ENCODE measurements at places on chromosomes 6 and 20.

DNA sequence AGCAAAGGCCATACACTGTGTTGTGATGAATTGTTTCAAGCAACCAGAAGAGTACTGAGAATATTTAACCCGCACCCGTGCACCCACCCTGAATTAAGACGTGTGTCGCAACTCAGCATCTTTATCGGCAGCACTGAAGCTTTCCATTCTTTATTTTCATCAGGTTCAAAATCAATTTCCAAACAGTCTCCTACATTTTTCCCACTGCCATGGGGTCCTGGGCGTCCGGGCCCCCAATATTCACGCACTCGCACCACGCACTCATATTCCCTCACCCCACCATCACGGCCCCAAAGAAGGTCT lies 1.8 kb downstream of the LTB start:
- DNase-seq, result no peak

DNA sequence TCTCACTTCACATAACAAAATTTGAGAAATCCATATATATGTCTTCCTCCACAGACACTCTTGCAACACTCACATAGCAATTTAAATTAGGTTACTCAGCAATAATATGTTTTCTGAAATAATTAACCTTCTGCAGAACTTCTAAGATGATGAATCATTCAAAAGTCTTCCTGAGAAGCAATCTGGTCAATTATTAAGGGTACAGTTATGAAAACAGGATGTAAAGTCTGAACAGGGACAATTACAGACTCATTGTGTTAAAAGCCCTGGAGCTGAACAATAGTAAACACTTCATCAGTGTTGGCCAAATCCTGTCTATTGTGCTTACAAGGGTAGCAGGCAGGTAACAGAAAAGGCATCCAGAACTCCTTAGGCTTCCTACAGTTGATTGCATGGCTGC lies 75.4 kb downstream of the FILIP1 start:
- no peak for DNase-seq

- no peak for DNase-seq
Observed at GRCh38 chr6:144500892-144501291, 215.8 kb downstream of the UTRN start.

DNA sequence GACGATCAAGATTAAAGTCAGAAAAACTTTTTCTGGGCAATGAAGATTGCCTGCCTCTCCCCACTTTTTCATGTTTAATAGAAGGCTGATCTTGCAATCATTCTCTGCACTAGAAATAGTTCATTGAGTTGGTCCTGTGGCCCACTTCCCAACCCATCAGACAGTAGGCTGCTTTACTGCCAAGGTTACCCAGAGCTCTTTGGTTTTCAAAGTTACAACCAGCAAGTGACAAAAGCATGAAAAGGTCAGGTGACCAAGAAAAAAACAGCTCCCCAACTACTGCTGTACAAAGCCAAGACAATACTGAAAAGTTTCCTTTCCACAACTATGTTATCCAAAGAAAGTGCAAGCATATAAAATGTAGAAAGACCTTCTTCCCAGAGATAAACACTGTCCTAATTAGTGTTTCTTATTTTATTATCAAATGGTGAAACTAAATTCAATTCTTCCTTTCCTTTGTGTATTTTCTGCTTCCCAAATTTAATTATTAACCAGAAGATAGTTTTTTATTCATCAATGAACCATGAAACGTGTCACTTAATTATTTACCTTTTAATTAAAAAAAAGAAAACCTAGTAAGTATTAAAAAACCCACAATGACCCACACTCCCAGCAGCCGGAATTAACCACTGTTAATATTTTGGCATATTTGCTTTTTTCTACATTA lies 16.6 kb downstream of the DNAAF9 start:
- no peak for DNase-seq

GRCh38 chr6:75997696-75998095 lies 74.8 kb downstream of the IMPG1 start:
- DNase-seq, result no peak

- DNase-seq, result no peak
Observed at GRCh38 chr6:81138236-81138635, 614.2 kb downstream of the TENT5A start.

GRCh38 chr6:259316-259715 lies 33.0 kb upstream of the DUSP22 start:
- no peak for DNase-seq

DNA sequence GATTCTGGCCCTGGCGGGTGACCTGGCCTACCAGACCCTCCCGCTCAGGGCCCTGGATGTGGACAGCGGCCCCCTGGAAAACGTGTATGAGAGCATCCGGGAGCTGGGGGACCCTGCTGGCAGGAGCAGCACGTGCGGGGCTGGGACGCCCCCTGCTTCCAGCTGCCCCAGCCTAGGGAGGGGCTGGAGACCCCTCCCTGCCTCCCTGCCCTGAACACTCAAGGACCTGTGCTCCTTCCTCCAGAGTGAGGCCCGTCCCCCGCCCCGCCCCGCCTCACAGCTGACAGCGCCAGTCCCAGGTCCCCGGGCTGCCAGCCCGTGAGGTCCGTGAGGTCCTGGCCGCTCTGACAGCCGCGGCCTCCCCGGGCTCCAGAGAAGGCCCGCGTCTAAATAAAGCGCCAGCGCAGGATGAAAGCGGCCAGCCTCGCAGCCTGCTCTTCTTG lies 868 bp upstream of the SLC2A4RG start:
- DNase-seq, result no peak

- DNase-seq, result no peak
Observed at GRCh38 chr20:5973172-5973571, 22.7 kb downstream of the MCM8 start.

GRCh38 chr6:6729971-6730370 lies 141.5 kb downstream of the LY86 start:
- no peak for DNase-seq

DNA sequence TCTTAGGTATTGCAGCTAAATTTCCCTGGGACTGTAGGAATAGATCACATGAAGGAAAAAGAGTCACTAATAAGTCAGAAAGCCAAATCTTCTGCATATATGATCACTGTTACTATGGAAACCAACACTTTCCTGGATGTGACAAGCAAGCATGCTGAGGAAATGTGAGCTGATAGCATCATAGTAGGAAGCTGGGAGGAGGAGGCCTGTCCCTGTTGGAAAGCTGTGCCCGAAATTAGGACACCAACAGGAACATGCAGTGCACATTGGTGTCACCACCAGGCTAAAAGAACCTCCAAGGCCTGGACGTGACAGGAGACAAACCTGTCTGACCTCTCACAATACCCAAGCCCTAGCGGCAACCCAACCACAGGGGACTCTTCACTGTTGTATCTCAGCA lies 181.9 kb upstream of the PCSK2 start:
- peak; percentile 42 for DNase-seq

DNA sequence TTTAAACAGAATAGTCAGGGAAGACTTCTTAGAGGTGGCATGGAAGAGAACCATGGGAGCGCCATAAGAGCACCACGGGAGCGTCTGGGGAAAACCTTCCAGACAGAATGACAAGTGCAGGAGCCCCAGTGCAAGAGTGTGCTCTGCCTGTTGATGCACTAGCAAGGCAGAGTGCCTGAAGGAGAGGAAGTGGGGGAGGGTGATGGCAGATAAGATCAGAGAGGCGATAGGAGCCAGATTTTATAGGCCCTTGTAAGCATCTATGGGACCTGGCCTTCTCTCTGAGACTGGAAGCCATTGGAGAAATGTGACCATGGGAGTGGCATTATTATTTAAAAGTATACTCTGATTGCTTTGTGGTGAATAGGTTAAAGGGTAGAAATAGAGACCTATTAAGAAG lies 13.1 kb downstream of the FUCA2 start:
- no peak for DNase-seq

- no peak for DNase-seq
Observed at GRCh38 chr20:24754691-24755090, 194.4 kb upstream of the CST7 start.

- no peak for DNase-seq
Observed at GRCh38 chr6:135044639-135045038, 10.0 kb downstream of the HBS1L start.

DNA sequence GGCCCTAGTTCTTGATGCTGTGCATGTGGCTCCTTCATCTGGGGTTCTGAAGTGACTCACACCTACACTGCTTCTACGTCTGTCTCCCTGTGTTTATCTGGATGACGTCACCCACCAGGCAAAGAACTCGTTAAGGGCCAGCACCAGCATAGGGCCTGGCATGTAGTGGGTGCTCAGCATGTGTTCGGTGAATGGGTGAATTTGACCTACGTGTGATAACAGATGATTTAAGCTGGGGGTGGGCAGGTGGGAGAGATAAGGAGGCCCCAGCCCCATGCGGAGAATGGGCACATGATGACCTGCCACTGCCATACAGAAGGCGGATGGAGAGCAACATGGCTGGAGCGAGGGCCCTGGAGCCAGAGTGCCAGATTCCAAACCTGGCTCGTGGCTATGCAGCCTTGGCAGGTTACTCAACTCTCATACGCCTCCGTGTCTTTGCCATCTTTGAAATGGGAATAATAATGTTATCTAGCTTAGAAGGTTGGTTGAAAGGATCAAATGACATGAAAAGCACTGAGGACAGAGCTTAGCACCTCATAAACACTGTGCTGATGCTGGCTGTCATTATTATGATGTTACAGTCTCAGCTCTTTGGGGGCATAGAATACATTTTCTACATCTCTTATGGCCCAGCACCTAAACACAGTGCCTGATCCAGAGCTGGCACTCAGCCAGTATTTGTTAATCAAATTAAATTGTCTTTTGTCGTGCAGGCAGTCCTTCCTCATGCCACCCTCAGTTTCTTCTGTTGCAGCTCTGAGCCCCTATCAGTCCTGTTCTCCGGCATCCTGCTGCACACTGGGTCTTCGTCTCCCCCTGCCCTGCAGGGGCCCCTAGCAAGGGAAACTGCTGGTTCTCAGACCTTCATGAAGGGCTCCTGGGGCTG lies 39.6 kb downstream of the VEGFA start:
- no peak for DNase-seq

- DNase-seq, result no peak
Observed at GRCh38 chr20:17614176-17614811, 44.4 kb downstream of the DSTN start.

DNA sequence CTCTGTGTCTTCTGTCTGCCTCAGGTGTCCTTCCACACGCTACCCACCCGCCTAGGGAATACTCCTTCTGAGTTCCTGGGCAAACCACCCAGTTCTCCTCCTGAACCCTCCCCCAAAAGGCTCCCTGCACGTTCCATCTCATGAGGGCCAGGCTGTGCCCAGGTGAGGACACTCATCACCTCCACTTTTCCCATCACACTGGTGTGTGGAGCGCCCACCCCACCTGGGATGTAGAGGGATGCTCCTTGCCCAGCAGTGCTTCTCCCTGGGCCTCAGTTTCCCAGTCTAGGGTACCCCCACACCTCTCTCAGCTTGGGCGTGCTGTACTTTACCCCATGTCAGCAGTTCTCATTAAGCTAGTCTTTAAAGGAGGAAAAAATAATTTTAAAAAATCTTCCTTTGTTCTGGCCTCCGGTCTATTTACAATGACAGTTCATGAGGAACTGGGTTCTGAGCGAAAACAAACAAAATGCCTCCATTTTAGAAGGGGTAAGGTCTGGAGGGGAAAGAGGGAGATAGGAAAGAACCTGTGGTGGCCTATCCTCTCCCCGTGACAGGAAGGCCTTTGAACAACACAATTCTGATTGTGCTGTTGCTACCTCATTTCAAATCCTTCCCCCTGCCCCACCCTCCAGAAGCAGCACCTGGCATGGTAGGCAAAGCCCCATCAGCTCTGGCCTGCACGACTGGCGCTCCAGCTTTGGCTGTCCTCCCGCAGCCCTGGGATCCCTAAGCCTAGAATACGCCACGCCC lies 1.7 kb upstream of the C20orf203 start:
- no peak for DNase-seq

DNA sequence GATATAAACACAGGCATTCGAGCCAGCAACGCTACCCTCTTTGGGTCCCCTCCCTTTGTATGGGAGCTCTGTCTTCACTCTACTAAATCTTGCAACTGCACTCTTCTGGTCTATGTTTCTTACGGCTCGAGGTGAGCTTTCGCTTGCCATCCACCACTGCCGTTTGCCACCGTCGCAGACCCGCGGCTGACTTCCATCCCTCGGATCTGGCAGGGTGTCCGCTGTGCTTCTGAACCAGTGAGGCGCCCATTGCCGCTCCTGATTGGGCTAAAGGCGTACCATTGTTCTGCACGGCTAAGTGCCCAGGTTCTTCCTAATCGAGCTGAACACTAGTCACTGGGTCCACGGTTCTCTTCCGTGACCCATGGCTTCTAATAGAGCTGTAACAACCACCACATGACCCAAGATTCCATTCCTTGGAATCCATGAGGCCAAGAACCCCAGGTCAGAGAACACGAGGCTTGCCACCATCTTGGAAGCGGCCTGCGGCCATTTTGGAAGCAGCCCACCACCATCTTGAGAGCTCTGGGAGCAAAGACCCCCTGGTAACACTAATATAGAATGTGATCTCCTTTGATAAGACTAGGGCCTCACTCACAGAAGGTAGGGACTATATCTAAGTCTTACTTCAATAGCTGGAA lies 973 bp downstream of the UBD start:
- no peak for DNase-seq

All from retina (tissue), 1 donor.